Stomach (tissue), 19 donors: ENCODE measurements at places on chromosomes 7 and 10.

DNA sequence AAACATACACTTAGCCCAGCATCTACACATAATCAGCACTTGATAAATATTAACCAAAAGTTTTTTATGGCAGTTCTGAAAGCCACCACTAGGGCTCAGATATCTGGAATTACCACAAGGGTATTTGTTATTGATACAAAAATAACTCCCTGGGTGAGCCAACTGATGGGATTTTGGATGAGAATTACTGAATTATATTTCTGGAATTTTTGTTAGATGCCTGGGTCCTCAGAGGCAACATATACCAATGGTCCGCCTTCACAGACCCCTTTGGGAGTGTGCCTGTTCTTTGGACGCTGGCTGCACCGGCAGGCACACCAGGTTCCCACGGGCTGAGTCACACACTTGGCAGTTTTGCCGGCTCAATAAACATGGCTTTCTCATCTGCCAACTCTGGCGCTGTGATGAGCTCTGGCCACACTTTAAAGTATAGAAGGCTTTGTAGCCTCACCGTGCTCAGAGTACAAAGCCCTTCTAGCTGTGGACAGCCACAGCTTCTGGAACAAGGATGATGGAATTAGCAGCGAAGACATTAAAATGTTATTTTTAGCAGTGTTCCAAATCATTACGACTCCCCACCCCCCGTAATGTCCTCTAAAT lies 24.5 kb upstream of the EEPD1 start:
- DNase-seq = peak; percentile 91

DNA sequence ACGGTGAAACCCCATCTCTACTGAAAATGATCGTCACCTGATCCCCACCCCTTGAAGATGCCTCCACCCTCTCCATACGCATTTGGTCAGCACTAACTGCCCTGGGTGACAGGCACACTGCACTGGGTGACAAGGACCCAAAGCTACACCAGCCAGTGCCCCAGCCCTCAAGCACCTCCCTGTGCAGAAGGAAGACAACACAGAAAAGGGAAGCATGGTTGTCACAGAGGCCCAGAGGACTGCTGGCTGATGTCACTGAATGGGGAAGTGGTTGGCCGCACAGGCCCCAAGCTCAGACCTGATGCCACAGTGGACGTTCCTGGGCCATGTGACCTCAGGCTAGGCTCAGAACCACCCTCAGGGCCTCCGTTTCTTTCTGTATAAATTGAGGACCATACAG lies 4.2 kb upstream of the PILRA start:
- DNase-seq = peak; percentile 58

DNA sequence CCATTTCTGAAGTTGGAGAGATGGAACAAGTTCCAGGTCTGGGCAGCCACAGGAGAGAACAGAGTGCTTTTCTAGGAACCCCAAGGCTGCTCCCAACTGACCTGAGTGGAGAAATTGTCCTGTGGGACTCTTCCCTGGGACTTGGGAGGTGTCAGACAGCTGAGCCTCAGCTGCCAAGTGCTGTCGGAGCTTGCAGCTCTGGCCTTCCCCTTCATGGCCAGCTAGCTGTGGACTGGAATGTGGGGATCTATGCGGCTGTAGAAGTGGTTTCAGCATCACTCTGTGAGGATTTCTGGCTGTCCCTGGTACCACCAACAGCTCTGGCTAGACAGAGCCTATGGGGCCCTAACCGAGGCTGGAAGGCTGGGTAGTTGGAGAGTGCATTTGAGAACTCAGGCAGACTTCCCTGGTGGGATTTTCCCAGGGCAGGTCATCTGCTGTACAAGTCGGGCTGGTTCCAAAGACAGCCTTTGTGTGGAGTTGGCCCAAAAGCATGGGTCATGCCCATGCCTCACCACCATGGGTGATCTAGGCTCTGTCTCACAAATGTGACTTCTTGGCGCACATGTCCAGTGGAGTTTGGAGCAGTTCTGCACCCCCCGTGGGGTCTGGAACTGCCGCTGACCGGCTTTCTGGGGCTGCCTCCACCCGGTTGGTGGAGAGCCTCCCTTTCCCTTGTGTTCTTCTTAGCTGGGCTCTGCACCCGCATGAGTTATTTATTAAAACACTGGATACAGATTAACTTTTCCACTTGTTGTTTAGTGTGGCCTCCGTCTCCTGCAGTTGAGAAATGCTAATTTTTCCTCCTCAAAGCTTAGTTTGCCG lies 10.9 kb downstream of the SUFU start:
- no peak for DNase-seq

DNA sequence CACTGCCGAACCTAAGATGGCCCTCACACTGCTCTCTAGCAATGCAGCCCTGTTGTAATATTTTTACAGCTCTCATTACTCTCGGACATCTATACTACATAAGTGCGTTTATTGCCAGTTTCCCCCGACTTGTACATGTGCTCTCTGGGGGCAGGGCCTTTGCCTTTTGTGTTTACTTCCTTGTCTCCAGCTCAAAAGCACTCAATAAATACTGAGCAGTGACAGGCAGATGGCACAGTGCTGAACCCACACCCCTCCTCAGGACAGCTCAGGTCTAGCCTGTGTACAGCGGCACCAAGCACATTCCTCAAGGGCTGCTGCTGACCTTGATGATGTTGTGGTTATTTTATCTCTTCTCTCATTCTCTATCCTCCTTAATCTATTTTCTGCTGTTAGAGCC lies 68.0 kb upstream of the ELMO1 start:
- DNase-seq = no peak

DNA sequence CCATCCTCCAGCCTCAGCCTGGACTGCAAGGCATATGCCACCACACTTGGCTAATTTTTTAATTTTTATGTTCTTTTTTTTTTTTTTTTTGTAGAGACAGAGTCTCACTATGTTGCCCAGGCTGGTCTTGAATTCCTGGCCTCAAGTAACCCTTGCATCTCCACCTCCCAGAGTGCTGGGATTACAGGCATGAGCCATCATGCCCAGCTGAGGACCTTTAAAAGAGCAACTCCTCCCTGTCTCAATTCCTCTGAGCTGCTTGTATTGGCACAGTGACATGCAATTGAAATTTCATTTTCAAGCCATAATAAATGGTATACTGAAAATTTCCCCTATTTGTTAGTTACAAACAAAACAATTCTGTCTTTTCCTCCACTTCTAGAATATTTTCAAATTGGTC lies 19.5 kb downstream of the DNAJB9 start:
- no peak for DNase-seq

GRCh38 chr10:49407552-49408137 lies 11.8 kb upstream of the DRGX start:
- peak; percentile 89 for DNase-seq

DNA sequence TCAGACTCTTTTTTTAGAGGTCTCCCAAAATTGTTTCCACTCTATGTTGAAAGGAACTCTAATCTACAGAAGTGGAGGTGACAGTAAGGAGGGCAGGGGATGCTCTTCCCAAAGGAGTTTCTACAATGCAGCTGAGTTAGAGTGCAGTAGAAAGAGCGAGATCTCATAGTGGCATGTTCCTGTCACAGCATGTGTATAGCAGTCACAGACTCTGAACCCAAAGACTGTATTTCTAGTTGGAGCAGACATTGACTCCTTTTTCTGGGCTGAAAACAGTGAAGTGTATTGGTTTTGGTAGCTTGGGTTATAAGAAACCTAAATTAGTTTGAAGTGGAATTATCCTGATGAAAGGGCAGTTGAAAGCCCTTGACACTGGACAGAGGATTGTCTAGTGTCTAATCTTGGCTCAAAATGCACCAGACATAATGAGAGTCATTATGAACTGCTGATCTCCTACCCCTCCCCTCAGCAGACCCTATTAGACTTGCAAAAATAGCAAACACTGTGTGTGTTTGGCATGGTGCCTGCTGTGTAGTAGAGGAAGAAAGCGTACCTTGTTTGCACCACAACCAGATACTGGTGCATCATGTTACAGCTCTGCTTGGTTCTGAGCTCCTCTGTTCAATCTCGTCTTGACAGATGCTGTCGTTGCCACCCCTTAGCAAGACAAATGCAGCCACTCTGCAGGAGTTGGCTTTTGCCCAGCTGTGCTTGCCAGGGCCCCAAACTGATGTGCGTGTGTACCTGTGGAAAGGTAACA lies 336.0 kb downstream of the AUTS2 start:
- DNase-seq = no peak

DNA sequence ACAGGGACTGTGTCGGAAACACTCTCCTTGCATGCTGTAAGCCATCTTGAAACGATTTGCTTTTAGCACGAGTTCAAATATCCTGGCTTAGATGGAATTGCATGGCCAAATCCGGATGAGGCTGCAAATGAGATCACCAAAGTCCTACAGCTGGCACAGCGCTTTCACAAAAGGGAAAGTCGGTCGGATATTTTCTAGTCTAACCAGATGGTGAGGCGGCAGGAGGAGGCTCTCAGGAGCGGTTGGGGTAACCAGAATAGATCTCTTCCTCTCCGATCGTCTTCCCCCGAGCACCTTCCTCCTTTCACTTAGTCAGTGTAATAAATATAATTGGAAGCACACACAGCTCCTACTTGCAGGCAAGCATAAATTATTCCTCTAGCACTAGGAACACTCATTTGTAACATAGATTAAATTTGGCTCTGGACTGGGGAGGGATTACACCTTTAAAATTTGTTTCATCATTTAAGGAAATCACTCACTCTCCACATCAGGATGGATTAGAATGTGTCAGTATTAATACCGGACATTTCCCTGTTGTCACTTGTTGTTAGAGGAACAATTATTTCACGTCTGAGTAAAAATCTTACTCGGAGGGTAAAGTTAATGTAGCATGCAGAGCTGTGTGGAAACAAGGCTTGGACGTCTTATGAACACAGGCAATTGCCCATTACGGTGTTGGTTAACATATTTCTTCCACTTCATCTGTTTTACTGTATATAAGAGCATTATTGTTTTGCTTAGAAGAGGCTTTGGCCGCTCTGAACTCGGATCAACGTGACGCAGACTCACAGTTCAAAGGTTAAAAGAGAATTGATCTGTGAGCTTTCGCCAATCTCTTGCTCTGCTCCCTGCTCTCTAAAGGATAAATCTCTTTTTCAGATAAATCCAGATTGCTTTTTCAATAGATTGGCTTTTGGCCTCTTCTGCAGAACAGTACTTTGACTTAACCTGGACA lies 857.9 kb downstream of the TYW1 start:
- peak; percentile 12 for DNase-seq

GRCh38 chr7:15561835-15562234 lies at the start of gene AGMO:
AGMO (minus strand) TSS chr7:15562015.
- no peak for DNase-seq

DNA sequence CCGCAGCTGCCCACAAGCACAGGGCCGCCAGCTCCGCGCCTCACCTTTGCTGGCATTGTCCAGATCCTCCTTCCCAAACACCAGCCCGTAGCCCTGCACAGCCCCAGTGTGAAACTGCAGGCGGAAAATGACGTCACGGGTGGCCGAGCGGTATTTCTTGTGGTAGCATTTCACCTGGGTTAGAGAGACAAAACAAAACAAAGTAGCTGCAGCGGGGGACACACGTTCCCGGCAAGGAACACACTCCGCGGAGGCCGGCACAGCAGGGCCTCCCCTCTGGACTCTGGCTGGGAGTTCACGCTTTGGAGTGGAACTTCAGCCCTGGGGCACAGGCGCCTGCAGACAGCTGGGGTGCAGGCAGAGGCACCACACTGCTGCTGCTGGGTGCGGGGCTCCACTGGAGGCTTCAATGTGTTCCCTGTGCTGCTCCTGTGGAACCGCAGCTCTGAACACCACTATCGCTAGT lies 181.1 kb downstream of the TNS3 start:
- DNase-seq = no peak

DNA sequence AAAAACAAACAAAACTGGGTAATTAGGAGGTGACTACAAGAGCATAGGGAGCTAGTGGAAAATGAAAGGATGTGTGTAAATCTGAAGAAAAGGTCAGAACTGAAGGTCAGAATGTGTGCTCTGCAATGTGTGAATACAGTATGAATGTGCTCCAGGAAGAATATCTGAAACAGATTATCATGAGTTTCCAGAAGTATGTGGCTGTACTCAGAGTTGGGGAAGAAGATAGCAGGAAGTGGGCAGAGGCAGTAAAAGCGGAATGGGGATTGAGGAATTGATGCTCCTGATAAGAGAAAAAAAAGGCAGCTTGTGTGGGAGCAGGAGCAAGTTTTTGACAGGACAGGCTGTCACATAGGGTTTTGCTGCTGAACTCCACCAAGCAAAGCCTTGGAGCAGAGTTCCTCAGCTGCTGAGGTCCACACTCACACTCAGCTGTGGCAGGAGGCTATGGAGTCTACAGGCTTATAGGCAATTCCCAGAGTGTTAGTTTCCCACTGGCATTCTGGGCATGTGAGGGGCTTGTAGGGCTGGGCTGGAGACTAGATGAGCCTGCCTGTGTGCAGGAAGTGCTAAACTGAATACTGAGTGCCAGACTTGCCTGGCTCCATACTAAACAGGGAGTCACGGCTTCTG lies 22.9 kb downstream of the H2AZ2 start:
- DNase-seq = no peak

DNA sequence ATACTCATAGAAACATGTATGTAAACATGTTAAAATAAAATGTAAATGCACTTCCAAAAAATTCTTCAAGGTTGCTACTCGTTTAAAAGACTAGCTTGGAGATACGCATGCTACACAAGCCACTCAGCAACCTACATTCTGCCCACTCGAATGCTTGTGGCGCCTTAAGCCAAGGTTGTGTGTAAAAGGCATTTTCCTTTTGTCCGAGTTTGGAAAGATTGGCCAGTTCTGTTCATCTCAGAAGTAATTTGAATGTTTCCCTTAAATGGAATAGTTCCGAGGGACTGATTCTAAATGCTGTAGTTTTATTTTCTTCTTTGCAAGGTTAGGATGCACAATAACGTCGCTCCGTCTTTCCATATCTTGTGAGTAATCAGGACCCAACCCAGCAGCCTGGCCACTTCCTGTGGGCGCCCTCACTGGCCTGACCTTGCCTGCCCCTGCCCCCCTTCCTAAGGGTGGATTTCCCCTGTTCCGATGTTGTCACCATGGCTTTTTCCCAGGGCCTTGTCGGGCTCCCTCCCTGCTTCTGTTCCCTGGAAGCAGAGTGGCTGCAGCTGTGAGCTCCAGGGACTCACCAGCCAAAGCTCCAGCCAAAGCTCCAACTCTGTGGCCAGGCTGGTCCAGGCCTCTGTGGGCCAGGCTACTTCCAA lies 70.6 kb downstream of the PTPRE start:
- peak; percentile 72 for DNase-seq

DNA sequence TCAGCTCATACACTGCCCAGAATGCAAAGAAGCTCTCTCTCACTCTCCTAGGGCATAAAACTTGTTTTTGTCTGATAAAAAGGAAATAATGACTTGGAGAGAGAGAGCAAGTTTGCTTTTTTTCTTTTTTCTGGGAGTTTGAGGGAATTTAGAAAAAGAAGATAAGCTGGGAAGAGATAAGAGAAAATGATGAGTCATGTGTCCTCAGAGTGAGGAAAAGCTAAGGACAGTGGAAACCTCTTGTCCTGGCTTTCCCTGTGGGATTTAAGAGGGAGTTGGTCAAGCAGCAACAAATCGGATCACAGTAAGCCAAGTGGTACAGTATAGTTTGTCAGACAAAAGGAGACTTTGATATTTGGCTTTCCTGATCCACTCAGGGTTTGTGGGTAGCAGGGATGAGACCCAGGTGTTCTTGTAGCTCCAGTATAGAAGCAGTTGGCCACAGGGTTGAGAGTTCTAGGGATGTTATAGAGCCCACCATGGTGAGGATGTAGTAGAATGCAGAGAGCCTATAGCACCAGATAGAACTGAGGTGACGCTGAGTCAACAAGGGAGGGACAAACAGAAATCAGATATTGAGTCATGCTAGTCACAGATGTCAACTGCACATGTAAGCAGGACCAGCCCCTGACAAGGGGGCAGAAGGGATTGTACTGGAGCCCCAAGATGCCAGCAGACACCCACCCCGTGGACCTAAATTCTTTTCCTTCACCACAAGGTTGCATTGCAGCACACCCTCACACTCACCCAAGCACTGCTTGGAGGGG lies 219.3 kb upstream of the TAC1 start:
- no peak for DNase-seq

- no peak for DNase-seq
These were observed 249.9 kb upstream of the PLXNA4 start for GRCh38 chr7:132825932-132826835.
